ENCODE measurements at places on chromosomes 1 and 21.

GRCh38 chr1:72051538-72051937 is 230.8 kb downstream of the NEGR1 start:
- no peak for DNase-seq

DNA sequence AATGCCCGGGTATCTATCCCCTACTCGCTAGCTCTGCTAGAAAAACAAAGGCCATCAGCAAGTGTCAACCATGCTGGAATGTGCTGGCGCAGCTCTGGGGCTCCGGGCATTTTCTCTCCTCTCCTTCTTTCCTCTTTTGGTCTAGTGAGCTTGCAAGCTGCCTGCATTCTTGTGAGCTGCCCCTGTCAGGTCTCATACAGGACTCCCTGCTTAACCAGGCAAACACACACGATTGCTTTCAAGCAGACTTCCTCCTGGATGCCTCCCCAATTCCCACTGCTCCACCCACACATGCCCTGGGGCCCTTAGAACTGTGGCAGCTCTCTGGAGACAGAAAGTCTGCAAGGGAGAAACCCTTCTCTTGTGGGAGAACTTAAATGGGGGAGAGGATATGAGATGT is 35.7 kb upstream of the SUCO start:
- DNase-seq, result no peak

- DNase-seq, result no peak
These were observed 43.8 kb downstream of the C1orf198 start for GRCh38 chr1:230824551-230824918.

DNA sequence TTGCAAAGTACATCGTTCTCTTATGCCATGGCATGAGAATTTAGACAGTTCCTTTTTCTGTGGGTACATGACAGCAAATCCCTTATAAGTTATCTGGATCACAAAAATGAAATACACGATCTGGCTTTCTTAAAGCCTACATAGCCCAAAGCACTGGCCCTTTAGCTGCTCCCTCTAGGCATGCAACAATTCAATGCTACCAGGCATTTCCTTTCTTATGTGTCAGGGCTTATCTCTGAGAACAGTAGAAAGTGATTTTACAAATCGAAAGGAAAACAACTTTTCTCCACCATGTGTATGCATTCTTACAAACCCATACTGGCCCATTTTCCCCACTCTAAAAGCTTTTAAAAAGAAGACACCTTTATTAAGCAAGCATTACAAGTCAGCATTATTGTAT is 139.7 kb downstream of the GRIK1 start:
- no peak for DNase-seq

DNA sequence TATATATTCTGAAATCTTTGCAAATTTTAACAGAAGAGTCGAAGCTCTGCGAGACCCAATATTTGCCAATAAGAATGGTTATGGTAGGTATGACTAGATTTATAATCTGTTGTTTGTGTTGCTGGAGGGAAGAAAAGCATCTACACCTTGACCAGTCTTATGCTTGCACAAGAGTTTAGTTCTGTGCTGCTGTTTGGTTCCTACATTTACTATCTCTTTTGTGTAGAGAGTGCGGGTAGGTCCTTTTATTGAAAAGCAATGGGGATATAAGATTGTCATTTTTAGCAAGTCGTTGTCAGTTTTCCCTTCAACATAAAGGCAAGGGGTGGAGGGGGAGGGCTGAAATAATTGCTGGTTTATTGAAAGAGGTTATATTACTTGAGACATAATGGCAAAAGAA is 396 bp downstream of the ELAVL4 start:
- no peak for DNase-seq

DNA sequence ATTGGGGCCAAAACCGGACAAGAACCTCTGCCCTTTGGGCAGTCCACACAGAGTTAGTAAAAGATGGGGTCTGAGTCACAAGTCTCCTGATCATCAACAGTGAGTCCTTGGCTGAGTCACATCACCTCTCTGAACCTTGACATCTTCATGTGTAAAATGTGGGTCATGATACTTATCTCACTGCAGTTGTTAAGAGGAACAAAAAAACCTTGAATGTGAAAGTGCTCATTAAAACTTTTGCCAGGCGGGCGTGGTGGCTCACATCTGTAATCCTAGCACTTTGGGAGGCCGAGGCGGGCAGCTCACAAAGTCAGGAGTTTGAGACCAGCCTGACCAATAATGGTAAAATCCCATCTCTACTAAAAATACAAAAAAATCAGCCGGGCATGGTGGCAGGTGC is 15.7 kb downstream of the S100A16 start:
- DNase-seq, result no peak

- no peak for DNase-seq
These were observed 15.4 kb upstream of the ZBTB21 start for GRCh38 chr21:42025376-42026081.

GRCh38 chr1:22875841-22876240 is 96.8 kb downstream of the LACTBL1 start:
- no peak for DNase-seq

DNA sequence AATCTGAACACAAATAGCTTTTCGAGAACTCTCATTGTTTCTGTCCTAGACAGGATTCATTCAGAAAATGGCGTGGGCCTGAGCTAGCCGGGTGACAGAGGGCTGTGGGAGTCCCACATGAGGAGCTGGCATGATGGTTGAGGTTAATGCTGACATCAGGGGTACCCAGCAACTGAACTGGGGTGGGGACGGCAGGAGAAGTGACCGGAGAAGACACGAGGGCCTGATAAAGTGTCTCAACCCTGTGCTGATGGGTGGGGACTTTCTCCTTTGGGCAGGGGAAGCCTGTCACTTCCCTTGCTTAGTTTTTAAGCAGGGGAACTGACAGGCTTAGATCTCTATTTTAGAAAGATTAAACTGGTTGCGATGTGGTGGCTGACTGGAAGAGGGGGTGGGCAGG is 14.6 kb downstream of the CHIT1 start:
- DNase-seq, result no peak

DNA sequence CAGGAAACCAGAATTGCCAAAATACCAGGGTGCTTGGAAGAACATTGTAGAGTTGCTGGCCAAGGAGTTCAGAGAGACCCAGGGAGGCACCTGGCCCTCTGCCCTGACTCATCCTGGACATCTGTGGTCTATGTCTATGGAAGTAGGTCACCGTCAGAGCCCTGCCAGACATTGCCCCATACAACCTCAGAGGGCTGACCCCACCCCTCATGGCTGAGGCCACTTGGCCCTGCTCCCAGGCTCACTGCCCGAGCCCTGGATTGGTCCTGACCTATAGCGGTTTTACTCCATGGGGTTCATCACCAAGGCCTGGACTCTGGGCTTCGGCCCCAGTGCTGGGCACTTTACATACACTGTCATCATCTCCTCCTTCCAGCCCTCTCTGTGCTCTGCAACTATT is 233.1 kb downstream of the PTPRU start:
- DNase-seq, result no peak

GRCh38 chr1:231153726-231154125 is 8.1 kb upstream of the TRIM67 start:
- DNase-seq, result no peak

- DNase-seq, result no peak
These were observed 180.6 kb downstream of the PLA2G4A start for GRCh38 chr1:187009320-187009719.

DNA sequence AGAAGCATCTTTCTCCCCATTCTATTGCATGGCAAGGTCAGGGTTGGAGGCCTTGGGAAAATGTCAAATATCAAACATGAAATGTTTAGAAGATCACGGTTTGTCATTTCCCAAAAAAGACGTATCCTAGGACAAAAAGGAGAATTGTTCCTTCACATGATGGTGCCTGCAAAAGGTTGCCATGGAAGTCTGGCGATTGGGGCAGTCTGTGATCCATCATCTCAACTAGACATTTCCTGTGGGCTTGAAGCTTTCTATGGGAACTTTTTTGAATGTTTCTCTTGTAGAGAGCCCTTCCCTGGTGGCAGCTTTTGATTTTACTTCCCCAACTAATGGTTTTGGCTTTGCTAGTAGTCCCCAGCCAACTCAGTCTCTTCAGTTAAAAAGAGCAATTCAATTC is 106.3 kb downstream of the TGFB2 start:
- no peak for DNase-seq

GRCh38 chr1:235642011-235642942 is 7.3 kb downstream of the GNG4 start:
- no peak for DNase-seq

DNA sequence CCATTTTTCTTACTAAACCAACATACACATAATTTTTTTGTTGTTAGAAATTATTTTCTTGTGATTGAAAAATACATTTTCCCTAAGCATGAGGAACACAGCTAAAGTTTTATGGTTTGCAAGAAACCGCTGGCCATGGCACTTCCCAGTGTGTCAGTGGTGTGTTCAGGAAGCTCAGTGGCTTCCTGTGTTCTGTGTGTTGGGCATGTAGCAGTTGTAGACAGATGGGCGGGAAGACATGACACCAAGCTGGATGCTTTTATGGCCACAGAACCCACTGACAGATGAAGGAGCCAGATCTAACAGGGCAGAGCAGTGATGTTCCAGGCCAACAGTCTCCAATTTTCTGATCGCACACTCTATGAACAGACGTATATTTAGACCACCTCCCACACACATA is 119.8 kb downstream of the GALNT2 start:
- DNase-seq, result no peak

GRCh38 chr1:219751870-219752507 is 139.1 kb upstream of the ZC3H11B start:
- no peak for DNase-seq

DNA sequence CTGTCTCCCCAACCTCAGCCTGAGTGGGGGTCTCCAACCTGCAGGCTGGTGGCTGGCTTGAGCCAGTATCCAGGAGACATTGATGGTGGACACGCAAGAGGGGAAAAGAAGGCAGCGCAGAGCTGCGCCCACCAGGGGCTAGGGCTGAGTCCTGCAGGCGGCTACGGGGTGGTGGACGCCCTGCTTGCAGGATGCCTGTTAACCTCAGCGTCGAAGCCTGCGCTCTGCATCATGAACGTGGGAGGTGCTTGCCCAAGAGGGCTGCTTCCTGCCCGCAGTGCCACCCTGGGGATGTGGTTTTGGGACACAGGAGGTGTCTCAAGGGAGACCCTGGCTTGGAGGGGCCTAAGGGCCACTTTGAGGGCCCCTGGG is 11.6 kb downstream of the CFAP410 start:
- no peak for DNase-seq

GRCh38 chr1:52530563-52531144 is 22.2 kb downstream of the TUT4 start:
- DNase-seq, result no peak

DNA sequence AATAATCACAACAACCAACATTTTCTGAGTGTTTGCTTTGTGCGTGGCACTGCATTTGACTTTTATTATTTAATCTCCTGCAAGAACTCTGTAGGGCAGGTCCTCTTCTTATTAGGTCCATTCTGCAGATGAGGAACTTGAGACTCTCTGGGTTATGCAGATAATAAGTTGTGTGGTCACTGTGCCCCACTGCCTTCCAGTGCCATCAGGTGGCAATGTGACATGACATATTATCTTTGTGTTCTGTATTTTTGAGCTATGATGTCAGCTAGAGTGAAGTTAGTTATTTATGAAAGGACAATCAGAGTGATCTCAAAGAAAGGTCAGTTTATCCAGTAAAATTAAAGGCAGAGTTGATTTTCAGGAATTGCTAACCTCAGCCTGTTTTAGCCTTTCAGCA is 196.0 kb downstream of the FMN2 start:
- no peak for DNase-seq

GRCh38 chr1:32273391-32274208 is 18.3 kb upstream of the HDAC1 start:
- no peak for DNase-seq

DNA sequence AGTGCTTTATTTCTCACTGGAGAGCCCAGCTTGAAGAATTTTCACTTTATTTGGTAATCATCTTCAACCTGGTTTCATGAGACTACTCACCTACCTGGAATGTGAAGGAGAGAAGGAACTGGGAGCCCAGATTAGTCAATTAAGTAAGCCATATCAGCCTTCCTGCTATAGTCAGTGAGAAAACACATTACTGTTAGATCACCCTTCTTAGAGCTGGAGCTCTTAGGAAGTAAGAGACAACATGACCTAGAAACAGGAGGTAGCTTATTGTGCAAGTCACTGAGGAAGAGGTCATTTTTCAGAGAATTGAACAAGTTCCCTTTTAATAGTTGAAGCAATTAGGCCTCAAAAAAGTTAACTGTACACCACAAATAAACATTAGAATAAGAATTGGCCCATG is 49.2 kb upstream of the TEKT2 start:
- peak; percentile 4 for DNase-seq

DNA sequence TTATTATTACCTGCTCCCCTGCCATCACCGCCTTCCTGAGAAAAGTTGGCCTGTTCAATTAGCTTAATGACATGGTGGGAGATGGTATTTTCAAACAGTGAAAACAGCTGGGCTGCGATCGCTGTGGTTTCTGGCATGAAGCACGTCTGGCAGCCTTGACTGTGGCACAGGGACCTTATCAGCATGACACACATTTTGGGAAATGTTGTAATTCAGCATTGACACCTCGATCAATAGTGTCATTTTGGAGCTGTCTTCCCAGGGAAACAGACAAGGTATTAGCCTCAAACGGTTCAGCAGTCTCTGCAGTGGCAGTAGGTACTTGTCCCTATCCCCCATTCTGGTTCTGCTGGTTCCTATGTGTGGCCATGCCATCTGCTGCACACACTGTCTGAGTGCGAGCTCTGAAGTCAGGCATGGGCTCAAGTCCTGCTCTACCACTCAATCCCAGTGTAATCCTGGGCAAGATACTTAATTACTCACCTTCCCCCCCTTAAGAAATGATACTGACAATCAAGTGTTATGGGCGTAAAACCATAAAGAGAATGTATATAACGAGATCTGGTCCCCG is 154.5 kb upstream of the KCND3 start:
- DNase-seq, result no peak

DNA sequence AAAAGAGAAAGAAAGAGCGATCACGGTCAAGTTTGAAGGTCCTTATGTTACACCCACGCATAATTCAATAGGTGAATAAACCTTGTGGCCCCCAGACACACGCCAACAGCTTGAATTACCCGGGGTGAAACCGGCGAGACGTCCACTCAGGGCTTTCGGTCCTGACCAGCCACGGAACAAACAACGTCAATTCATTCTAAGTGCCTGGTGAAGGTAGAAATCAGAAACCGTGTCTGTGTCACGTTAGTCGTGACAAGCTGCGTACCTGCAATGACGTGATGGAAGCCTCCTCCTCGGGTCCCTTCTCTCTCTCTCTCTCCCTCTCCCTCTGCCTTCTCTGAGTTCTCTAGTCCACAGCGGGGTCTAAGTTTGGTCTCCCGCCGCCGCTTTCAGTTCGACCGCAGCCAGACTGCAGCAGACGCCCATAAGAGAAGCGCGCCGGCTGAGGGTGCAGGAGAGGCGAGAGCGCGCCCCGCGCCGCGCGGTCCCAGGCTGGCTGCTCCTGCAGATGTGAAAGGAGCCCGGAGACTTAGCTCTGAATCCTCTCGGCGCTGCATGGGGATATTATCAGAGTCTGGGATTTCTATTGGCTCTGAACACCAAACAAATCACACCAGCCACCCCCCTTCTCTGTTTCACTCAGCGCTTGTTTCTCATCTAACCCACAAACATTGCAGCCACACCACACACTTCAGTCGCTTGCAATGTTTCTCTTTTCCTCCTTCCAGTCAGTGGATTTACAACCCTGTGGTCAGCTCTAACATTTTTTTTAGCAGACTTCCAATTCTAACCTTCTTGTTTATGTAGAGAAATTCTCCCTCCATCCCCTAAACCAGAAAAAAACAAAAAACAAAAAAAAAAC is at the start of gene GREM2:
Gene GREM2, minus strand, starts transcription at position 537 of the 862 bp plus-strand sequence. CDS start 118,680 bp downstream, outside the sequence.
- DNase-seq, result peak; percentile 47

GRCh38 chr1:180136331-180136967 is 18.2 kb upstream of the QSOX1 start:
- no peak for DNase-seq

- DNase-seq, result no peak
These were observed 62.5 kb downstream of the OSBPL9 start for GRCh38 chr1:51679435-51679834.
